Activated gamma-delta T cell treated with anti-CD3 and anti-CD28 coated beads, Interleukin-2, amount 50 U/mL, for 16 hours (primary cell): ENCODE measurements at places on chromosomes 1 and 21.

- no peak for DNase-seq
These were observed 182.3 kb downstream of the BARHL2 start for GRCh38 chr1:90534663-90535295.

GRCh38 chr1:22609291-22609690 lies 27.1 kb upstream of the C1QA start:
- no peak for DNase-seq

- DNase-seq = no peak
These were observed 116.0 kb downstream of the ESRRG start for GRCh38 chr1:216607067-216607697.

DNA sequence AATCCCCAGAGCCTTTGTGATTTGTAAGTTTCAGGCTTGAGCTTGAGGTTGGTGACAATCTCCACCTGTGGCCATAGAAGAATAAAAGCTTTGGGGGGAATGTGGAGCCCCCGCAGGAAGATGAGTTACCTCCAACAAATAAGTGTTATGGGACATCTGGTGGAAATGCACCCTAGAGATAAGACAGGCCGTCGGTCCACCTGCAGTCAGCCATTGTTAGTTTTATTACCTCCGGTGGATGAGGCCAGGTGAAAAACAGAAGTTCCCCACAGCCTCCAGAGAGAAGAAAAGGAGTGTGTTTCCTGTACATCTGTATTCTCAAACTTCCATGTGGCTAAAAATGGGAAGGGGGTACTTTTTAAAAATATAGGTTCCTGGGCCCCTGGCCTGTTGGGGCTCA lies 137.4 kb downstream of the KAZN start:
- DNase-seq = no peak

DNA sequence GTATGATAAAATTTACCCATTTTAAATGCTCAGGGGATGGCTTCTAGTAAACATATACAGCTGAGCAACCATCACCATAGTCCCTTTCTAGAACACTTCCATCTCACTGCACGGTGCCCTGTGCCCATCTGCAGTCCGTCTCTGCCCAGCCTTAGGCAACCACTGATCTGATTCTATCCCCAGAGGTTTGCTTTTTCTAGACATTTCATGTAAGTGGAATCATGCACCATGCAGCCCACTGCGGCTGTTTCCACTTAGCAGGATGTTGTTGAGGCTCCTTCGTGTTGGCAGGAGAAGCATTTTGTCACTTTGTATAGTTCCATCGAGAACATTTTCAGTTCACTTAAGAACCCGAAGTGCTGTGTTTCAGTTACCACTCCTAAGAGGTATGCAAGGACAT lies 27.8 kb upstream of the VAMP3 start:
- no peak for DNase-seq

- DNase-seq = no peak
These were observed at the start of gene FCRL5 for GRCh38 chr1:157551694-157552693. FCRL5 (minus strand) TSS chr1:157552515; CDS start chr1:157552362, 153 bp downstream.
